Activated naive CD8-positive, alpha-beta T cell treated with anti-CD3 and anti-CD28 coated beads, Interleukin-2, amount 10 ng/mL, durations not matched to agents 7 days and 5 days (primary cell): ENCODE measurements at places on chromosomes 13 and 19. TPM values are rescaled to one million over a fixed set of nuclear protein-coding genes. Genes with fewer than 3 reads are reported as not detected.
A peak's percentile ranks its signal among the peaks of the same experiment; 100 is the strongest.

DNA sequence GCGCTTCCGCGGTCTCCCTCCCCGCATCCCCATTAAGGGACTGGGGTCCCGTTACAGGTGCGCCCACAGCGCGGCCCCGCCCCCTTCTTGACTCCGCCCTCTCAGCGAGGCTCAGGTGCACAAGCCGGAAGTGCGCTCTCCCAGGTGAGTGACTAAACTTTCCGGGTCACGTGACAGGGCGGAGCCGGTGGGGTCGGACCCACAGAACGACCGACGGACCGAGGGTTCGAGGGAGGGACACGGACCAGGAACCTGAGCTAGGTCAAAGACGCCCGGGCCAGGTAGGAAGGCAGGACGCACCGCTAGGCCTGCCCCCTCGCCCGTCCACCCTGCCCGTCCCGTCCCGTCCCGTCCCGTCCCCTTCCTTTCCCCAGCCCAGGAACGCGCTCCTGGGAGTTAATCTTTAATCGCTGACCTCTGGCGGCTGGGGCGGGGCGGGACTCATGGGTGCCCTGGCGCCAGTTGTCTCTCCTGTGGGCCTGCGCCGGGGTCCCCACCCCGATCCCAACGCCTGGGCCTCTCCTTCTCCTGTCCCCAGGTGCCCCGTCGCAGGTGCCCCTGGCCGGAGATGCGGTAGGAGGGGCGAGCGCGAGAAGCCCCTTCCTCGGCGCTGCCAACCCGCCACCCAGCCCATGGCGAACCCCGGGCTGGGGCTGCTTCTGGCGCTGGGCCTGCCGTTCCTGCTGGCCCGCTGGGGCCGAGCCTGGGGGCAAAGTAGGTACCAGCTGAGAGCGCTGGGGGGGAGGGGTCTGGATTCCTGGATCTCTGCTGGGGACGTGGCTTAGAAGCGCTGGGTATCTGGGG lies at the start of gene CRB3:
CRB3 (plus strand) TSS at position 202 of the 804 bp plus-strand sequence; CDS start at position 633, 431 bp downstream.
- DNase-seq = peak; percentile 51

DNA sequence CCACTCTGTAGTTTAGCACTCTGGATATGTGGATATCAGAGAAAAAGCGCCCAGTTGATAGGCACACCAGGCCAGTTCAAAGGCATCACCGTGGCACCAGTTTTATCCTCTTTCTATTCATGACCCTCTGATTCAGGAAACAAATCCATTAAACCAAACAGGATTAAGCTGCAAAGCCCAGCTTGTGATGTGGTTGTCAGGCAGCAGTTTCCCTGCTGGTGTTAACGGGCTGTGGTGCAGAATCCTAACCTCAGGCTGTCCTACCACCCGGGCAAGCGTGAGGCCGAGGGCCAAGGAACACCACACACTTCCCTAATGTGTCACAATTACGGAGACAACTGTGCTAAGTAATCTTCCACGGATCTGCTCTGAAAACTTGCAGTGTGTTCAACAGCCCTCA lies 209.1 kb downstream of the OLFM4 start:
- DNase-seq = no peak

The RPL21 gene
- total RNA-seq = 1,143 TPM

DNA sequence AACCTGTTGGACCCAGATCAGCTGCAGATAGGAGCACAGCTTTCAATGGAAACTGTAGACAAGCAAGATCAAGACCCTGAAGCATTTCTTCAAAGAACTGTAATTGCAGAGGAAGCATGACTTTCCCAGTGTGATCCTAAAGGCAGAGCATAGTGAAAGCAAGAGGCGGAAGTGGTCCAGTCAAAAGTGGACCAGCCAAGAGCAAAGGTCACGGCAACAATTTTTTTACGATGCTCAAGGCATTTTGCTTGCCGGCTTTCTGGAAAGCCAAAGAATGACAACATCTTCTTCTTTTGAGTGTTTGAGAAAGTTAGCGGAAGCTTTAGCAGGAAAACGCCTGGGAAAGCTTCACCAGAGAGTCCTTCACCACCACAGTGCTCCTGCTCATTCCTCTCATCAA lies 111.6 kb downstream of the RNF17 start:
- DNase-seq = no peak

The SOX1 gene
- not detected for total RNA-seq

GRCh38 chr19:6588508-6589345 lies 2.2 kb downstream of the CD70 start:
- DNase-seq = no peak

The SULT2A1 gene
- not detected for total RNA-seq

The PBX4 gene
- 46.1 TPM for total RNA-seq

DNA sequence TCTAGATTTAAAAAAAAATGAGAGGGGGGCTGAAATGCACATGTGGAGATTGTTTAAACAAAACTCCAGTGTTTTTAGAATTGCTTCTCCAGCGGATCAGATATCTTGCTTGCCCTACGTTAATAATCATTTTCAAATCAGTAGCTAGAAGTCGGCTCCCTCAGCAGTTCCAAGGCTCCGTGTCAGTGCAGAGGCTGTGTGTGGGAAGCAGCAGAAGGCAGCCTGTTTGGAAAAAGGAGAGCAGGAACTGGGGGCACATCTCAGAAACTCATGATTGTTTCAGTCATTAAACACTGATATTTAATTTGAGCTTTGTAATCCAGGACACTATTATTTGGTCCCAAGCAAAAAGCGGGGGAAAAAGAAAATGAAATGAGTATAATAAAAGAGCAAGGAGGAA lies 50.9 kb downstream of the SOX21 start:
- DNase-seq = no peak

- DNase-seq = peak; percentile 26
Measured at GRCh38 chr13:114149774-114150740, 17.6 kb upstream of the RASA3 start.

- no peak for DNase-seq
Measured at GRCh38 chr19:49782515-49782914, 15.7 kb downstream of the AP2A1 start.

DNA sequence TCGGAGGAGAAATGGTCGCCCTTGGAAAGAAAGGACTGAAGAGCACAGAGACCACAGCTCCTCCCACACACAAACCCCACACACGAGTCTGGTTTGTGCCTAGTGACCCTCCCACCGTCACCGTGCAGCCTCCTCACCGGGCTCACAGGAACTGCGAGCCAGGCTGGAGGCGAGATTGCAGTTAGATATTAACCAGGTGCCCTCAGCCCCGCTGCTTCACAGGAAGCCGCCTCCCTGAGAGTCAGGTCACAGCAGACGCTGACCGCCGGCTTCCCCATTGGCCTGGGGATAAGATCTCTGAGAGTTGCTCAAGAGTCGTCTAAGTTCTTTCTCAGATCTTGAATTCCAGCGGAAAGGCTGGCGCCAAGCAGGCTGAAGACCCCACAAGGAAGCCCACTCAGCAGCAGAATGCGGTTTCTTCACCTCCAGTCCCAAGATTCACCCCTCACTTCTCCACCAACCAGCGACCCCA lies 870 bp downstream of the ZNF44 start:
- DNase-seq = peak; percentile 62

The ZNF284 gene
- 4.1 TPM for total RNA-seq

DNA sequence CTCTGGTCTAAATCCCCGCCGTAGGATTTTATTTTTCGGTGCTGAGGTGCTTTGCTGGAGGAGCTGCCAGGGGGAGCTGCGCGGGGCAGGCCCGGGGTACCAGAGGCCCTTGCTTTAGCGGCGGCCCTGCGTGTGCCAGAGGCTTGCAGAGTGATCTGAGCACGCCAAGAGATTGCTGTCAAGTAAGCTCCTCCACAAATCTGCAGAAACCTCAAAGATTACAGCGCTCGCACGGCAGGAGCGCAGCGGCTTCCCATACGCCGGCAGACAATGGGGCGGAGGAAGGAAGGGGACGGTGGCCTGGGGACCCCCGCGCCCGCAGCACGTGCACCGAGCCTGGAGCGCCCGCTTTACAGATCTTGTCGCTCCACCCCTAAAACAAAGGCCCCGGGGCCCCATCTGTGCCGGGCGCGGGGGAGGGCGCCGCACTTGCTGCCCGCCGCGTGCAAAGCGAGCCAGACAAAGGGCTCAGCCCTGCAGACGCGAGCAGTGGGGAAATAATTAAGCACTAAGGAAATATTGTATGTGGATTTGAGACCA lies 9.1 kb upstream of the C19orf12 start:
- DNase-seq = peak; percentile 56

- peak; percentile 37 for DNase-seq
Measured at GRCh38 chr19:44003461-44004009, 778 bp downstream of the ZNF230 start.

DNA sequence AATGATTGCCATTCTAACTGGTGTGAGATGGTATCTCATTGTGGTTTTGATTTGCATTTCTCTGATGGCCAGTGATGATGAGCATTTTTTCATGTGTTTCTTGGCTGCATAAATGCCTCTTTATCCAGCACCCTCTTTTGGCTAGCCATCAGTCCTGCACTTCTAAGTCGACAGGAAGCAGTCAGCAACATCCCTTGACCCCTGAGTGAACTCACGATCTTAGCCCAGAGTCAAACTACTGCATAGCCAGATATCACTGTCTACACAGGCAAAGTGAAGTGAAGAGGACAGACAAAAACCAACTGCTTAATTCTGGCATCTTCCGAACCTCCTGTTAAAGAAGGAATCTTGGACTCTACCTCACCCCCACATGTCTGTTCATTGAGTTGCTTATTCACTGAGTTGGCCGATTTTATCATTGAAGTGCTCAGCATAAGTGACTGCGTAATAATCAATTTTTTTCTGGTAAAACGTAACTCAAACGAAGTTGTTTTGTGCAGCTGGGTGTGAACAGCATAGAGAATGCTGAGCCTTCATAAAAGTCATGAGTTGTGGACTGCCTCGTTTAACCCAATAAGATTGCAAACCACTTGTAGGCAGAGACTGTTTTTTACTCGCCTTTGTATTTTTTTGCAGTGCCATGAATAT lies 304.2 kb downstream of the COG6 start:
- DNase-seq = no peak

DNA sequence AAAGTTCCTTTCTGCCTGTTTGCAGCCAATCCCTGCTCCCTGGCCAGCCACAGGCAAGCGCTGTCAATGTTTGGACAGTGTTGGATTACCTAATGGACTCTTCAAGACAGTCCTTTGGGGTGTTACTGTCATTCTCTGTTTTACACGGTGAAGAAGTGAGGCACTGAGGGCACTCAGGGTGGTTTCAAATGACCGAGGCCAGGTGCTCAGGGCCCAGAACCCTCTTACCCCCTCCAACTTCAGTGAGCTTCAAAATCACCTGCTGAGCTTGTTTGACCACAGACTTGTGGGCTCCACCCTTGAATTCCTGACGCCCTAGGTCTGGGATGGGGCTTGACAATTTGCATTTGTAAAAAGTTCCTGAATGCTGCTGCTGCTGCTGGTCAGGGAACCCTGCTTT lies 97.9 kb downstream of the GGACT start:
- DNase-seq = no peak

GRCh38 chr19:7701654-7702457 lies at the start of gene FCER2:
FCER2 (minus strand) TSS chr19:7702131; CDS start chr19:7699760, 2,371 bp downstream.
- DNase-seq = no peak

GRCh38 chr13:53254500-53254899 lies 225.9 kb downstream of the OLFM4 start:
- DNase-seq = no peak

GRCh38 chr19:12984683-12985048 lies 10.6 kb upstream of the NFIX start:
- no peak for DNase-seq

GRCh38 chr13:66405908-66406802 lies 824.0 kb downstream of the PCDH9 start:
- DNase-seq = no peak

- DNase-seq = no peak
Measured at GRCh38 chr19:58054901-58055874, 3.9 kb upstream of the ZNF135 start.

The RCBTB1 gene
- total RNA-seq = 20.6 TPM

GRCh38 chr19:35696835-35697234 lies 7.5 kb upstream of the ZBTB32 start:
- DNase-seq = no peak

The LIPE gene
- 34.6 TPM for total RNA-seq
